ENCODE measurements at places on chromosomes 6 and 20.

GRCh38 chr6:115456848-115457247 is 603.8 kb downstream of the FRK start:
- DNase-seq = no peak

- DNase-seq = peak; percentile 88
These were observed 13.9 kb downstream of the CCN2 start for GRCh38 chr6:131937226-131937625.

DNA sequence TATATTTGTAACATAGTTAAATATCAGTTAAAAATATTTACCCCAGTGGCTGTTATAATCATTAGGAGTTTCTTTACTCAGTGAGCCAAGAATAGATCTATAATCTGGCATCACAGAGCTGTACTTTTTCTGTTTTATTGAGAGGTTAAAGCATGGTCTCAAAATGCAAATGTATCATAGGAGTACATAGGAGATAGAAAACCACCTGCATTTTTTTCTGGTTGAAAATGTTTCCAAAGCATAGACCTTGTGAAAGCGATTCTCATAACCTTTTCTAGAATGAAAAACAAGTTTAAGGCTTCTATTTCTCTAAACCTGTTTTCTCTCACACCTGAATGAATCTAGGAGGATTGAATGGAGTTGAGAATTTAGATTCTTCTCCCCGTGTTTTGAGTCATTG is 14.4 kb downstream of the KCNQ5 start:
- no peak for DNase-seq

GRCh38 chr6:3337521-3338350 is 79.0 kb downstream of the PSMG4 start:
- DNase-seq = no peak

- no peak for DNase-seq
These were observed 153.2 kb downstream of the MAFB start for GRCh38 chr20:40535816-40536215.

DNA sequence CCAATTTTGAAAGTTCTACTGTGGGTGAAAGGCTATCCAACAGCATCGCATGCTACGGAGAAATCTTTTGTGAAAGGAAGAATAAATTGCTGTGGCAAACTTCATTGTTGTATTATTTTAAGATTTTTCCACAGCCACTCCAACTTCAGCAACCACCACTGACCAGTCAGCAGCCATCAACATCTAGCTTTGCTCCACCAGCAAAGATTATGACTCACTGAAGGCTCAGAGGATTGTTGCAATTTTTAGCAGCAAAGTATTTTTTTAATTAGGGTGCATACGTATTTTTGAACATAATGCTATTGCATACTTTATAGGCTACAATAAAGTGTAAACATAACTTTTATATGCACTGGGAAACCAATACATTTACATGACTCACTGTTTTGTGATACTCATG is 493.5 kb downstream of the TFAP2A start:
- DNase-seq = no peak

GRCh38 chr6:5967594-5967993 is 39.1 kb downstream of the NRN1 start:
- DNase-seq = no peak

DNA sequence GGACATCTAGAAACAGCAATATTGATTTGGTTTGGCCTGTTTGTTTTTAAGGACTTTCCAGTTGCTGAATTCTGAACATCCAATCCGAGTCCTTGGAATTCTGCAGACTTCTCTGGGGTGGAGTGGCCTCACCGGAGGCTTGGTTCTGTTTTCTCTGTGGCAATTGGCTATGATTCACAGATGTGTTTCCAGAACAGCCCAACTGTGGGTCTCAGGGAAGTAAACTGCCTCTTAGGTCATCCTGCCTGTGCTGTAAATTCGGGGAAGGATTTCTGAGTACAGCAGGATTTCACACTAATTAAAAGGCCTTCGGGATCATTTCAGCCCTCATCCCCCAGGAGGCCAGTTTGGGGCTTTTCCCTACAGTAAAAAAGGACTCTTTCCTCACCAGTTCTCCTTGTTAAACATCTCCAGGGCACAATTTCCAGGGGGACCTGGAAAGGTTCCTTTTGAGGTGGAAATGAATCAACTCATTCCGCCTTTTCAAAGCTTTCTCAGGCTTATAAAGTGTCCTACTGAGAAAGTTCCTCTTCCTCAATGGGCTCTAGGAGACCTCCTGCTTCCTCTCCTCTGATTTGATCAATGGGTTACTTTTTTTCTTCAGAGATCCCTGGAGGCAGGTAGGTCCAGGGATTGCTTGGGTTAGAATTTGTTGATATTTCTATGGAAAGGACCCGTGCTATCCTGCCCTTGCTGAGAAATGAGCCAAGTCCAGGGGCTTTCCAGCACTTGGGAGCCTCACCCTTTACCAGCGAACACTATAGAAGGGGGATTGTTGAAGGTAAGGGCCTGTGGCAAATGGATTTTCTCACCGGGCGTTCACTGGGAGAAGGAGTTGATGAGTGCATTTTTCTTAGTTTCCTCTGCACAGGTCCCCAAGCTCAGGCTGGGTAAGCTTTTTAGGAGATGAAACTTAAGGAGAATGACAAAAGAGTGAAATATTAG is 114.6 kb downstream of the CLIC5 start:
- DNase-seq = peak; percentile 64

DNA sequence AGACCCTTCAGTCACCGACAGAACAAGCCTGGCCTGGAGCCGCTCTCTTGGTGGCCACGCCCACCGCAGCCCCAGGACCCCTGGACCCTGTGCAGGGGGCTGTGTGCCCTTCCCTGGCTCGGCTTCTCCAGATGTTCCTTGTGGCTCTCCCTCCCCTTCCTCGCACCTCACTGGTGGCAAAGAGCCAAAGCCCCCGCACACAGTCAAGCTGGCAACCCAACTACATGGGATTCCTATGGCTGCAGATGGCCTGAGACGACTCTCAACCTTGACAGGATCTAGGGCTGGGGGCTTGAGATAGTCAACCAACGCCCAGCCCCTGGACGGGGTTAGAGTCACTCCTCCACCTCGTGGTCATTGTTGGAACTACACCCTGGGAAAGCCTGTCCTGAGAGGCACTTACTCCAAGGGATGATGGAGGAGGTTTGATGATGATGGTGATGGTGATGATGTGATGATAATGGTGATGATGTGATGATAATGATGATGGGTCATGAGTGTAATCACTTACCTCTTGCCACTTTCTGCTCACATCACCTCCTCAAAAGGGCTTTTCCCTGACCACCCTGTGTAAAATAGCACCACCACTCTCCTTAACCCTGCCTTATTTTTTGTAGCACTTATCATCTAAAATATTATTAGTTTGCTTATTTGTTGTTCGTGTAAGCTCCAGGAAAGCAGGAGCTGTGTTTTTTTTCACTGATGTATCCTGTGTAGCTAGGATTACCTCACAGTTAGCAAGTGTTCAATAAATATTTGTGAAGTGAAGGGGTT is 278.4 kb downstream of the LRFN2 start:
- peak; percentile 57 for DNase-seq

GRCh38 chr20:1807394-1807793 is 87.8 kb upstream of the SIRPA start:
- no peak for DNase-seq

GRCh38 chr6:39758905-39759605 is 33.1 kb upstream of the DAAM2 start:
- no peak for DNase-seq

Data from muscle of leg (tissue), 16 donors.